Kidney (tissue), 22 donors: ENCODE measurements at places on chromosomes 7 and 10. TPM values are rescaled to one million over a fixed set of nuclear protein-coding genes. Genes with fewer than 3 reads are reported as not detected.

DNA sequence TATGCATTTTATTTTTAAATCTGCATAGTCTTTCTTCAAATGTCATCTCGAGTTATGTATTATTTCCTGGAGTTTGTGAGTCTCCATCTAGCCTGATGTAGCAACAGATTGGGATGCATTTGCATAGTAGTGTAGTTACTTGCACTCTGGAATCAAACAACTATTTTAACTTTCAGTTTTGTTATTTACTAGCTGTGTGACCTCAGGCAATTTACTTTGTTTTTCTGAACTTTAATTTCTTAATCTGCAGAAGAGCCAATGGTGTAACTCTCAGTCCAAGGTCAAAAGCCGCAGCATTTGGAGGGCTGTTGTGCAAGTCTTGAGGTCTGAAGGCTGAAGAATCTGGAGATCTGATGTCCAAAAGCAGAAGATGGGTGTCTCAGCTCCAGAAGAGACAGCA lies 175.8 kb upstream of the SORCS1 start:
- DNase-seq = peak; percentile 8

The PGAM2 gene
- 37.7 TPM for polyA plus RNA-seq

GRCh38 chr7:73644688-73645286 lies 20.5 kb upstream of the MLXIPL start:
- no peak for DNase-seq

DNA sequence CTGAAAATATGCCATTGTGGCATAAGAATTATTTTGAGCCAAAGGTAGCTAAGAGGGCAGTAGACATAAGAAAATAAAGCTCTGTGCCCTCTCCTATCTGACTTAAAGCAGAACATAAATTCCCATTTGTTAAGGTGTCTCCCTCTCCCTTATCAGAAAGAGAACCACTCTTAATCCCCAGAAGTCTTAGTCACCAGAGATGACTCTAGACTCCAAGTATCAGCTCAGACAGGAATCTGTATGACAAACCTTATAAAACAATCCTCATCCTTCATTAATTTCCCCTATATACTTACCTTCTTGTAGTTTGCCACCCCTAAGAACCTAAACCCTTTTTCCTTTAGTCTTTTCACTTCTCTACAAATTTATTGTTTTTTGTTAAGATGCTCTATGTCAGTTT lies 21.8 kb upstream of the PIP4K2A start:
- no peak for DNase-seq

- no peak for DNase-seq
Observed at GRCh38 chr10:96074776-96075175, 31.4 kb downstream of the CCNJ start.
